LHCN-M2 (cell line): ENCODE measurements at places on chromosomes 3 and 15.

GRCh38 chr3:141044695-141045641 lies 6.2 kb upstream of the SPSB4 start:
- no peak for DNase-seq

DNA sequence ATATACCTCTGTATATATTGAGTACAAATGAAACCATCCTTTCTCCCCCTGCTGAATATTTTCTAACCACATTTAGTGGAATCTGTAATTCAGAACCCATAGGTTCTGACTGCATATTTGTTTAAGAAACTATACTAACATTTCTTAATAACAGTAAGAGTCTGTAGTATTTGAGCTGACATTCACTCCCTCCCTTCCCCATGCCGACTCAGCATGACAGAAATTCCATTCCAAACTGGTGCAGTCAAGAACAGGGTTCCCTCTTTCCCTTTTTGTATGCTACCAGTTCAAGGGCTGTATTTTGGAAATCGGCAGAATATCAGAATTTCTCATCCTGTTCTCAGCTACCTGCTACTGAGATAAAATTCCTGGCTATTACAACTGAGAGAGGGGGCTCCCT lies 796.6 kb upstream of the DPPA4 start:
- DNase-seq = no peak

- DNase-seq = no peak
These were observed 45.7 kb downstream of the GRIP2 start for GRCh38 chr3:14494279-14494972.

DNA sequence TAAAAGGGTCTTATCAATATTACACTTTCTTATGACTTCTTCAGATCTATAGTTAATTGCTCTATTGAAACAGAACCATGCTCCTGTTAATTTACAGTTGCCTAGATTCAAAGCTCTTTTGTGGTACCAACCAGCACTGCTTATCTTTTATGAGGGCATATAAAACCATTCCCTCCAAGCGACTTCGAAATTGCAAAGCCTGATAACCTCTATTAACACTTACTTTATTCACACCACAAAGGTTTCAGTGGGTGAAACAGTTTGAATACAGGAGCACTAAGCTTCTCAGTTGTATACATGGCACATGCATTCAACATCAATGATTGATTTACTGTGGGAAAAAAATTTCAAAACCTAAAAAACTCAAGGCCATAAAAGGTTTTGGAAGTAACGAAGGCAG lies 74.9 kb upstream of the PPIB start:
- no peak for DNase-seq

- no peak for DNase-seq
These were observed 8.1 kb downstream of the WDR82 start for GRCh38 chr3:52270252-52270754.

GRCh38 chr3:196284396-196284795 lies 3.1 kb downstream of the PCYT1A start:
- DNase-seq = peak; percentile 47

DNA sequence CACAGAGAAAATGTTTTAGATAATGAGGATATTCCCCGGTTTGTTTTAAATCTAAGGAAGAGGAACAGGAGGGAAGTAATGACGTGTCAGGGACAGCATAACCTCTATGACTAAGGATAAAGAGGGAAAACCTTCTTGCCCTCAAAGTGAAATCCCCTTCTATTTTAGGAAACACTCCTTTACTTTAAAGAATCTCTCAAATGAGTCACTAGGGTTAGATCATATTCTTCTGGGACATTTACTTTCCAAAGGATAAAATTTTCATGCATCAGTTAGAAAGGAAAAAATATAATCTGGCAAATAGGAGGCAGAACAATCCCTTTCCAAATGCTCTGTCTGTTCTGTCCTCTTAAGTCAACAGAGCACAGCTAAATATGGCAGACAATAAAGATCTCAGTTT lies 43.2 kb upstream of the UBE2E2 start:
- DNase-seq = peak; percentile 89

DNA sequence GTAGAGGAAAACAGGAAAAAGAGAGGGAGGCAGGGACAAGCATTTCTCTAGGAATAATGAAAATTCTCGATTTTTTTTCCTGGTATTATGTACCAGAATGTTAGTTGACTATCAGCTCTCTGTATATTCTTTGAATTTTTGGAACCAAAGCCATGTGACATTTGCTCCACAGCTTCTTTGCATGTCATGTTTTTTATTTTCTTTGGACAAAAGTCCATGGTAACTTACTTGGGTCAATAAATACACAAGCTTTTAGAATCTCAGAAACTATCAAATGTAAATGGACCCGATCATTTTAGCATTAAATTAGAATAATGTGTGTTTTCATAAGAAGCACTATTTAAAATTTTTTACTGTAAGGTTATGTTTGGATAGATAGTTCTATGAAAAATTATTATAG lies 320.5 kb downstream of the ZIC1 start:
- no peak for DNase-seq

GRCh38 chr3:174863488-174863887 lies 4.4 kb downstream of the NAALADL2 start:
- no peak for DNase-seq

DNA sequence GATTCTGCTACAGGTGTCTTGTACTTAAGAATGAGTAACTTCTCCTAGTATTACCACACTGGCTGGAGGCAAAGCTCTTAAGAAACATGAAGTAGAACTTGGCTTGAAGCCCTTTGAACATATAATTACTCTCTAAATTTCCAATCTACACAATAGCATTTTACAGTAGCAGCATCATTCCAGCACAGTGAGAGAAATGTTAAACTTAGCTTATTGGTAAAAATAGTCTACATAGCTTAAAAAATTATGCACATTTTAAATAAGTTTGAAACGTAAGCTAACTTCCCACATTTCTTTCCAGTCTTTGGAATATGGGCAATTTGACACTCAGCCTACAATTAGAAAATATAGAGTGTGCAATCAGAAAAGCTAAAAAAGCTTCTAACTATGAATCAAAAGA lies 32.8 kb upstream of the TOP2B start:
- DNase-seq = no peak

- no peak for DNase-seq
These were observed 488.7 kb downstream of the AGBL1 start for GRCh38 chr15:86568378-86568777.

DNA sequence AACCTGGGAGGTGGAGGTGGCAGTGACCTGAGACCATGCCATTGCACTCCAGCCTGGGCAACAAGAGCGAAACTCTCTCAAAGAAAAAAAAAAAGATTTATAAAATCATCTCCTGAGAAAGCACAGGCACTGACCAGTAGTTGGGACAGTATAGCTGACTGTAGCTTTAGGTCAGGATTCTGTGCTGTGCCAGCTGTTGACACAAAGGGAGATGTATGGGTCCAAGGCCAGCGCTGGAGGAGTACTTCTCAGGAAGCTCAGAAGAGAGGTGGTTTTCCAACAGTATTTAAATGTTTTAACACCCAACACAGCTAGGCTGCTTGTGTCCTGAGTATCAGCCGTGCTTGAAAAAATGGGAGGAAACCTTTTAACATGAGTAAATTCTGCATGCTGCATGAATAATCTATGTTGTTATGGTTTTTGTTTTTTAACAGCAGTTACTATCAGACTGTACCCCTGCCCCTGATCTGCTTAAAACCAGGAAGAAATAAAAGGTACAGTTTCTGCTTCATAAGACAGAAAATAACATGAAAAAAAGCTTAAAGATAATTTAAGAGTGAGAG lies 6.5 kb downstream of the RAMAC start:
- DNase-seq = no peak

DNA sequence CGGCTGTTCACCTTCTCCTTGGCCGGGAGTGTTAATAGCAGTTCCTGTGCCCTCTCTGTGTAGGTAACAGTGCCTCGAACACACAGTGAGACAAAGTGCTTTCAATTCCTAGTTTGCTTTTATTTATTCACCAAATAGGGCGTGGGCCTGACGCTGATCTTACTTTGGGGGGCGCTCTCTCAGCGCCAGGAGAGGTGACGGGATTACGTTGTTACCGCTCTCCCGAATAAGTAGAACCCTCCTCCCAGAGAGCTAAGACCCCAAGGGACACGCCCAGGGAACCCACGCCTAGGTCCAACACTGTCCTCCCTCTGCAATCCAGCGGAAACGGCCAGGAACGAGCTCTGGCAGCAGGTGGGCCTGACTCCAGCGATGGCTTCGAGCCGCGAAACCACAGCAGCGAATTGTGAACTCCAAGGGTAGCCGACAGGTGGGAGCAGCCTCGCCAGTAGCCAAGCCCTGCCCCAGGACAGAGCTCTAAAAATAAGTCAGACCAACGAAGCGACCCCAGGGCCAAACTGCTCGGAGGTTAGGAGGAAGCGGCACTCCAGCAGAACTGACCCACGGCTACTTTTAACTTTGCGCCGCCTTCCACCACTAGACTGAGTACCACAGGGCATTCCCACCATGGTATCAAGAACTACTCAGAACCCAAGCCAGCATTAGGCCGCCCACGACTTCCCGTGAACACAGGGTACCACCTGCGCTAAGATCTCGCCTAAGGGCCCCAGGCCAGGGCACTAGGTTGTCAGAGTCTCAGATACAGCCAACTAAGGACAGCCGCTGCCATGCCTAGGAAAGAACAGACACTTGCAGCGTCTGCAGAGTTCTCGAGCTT lies 1.6 kb upstream of the SIN3A start:
- DNase-seq = peak; percentile 68

DNA sequence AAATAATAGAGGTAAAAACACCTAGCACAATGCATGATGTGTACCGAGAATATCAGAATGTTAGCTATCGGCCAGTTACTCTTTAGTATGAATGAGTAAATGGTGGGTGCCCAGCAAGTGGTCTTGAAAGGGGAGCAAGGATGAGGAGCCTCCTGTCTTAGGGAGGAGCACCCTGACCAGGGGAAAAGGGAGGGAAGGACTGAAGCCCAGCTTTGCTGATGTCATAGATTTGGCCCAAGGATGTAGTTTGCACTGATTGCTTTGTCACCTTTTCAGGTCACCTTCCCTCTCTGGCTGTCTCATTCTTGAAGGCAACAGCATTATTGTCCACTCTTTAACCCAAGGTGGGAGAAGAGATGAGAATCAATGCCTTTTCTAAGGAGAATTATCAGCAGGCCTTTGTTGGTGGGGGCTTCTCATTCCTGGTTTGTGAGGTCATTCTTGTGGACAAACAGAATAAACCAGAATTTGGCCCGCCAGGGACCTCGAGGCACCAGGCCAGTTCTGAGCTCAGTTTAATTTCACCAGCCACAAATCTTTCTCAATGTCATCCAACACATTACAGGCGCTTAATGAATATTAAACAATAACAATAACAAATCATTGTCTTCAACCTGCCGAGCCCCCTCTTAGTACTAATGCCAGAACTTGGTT lies 231.3 kb downstream of the VPS13C start:
- no peak for DNase-seq

DNA sequence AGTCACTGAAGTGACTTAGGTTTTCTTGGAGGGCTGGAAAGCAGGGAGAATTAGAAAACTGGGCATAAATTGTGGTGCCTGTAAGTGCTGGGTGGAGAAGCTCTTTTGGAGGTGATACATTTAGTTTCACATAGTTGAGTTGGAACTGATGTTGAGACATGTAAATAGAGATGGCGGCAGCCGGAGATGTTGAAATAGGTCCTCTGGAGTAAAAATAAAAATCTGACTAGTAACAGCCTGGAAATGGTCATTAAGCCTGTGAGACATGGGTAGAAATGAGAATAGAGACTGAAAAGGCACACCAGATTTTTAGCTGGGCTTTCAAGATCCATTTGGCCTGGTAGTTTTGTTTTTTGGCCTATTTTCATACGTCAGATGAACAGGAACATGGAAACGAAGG lies 2.9 kb upstream of the NIT2 start:
- DNase-seq = no peak

DNA sequence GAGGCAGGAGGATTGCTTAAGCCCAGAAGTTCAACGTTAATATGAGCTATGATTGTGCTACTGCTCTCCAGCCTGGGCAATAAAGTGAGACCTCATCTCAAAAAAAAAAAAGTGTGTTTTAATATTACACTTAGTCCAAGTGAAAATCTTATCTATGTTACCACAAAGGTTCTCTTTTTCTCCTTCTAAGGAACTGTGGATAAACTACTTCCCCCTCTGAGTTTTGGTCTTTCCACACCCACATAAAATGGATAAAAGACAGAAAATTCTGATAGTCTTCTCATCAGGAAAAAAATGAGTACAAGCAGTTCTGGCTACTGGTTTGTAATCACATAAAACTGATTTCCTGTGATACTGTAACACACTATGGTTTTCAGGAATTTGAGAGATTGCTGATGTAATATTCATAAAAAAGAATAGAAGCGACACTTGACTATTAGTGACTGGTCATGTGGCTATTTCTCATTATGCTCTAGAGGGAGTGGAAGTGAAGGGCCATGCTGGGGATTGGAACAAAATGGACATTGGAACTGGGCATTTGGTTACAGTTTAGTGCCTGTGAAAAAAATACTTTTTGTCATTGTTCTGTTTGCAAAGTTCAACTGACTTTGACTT lies 68.2 kb downstream of the RYR3 start:
- no peak for DNase-seq

DNA sequence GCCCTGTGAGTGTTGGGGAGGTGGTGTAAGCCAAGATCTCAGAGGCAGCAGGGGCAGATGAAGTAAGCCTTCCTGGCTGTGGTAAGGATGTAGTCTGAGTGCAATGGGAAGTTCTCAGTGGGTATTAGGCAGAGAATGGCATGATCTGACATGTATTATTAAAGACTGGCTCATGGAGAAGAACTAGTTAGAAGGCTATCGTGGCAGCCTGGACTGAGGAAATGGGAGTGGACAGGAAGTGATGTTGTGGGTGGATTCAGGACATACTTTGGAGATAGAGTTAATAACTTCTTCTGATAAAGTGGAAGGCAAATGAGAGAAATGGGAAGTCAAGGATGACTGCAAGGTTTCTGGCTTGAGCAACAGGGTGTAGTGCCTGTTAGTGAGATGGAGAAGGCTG lies 250.9 kb upstream of the CFAP20DC start:
- DNase-seq = no peak

- no peak for DNase-seq
These were observed 2.0 kb downstream of the LIPC start for GRCh38 chr15:58433597-58434333.

DNA sequence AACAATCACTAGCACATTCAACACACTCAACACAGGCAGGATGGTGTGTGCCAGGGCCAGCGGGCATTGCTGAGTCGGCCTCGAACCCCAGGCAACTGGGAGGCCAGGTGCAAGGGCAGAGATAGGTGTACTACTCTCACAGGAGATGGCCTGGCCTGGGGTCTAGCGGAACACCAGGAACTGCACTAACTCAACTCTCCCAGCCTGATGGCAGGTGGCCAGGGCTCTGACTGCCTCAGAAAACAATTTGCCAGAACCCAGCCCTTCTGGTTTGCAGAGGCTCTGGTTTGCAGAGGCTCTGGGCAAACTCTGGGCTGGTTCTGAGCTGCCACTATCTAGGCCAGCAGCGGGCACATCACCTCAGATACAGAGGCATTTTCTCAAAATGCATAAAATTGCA lies 229.2 kb upstream of the CHRNA7 start:
- no peak for DNase-seq

- DNase-seq = no peak
These were observed 74.3 kb downstream of the GABRB3 start for GRCh38 chr15:26698555-26698954.

- DNase-seq = no peak
These were observed 7.5 kb downstream of the ARHGAP31 start for GRCh38 chr3:119301662-119302061.
